Fibroblast of skin of right quadriceps (primary cell): ENCODE measurements at places on chromosomes 3 and 15.
A peak's percentile ranks its signal among the peaks of the same experiment; 100 is the strongest.

DNA sequence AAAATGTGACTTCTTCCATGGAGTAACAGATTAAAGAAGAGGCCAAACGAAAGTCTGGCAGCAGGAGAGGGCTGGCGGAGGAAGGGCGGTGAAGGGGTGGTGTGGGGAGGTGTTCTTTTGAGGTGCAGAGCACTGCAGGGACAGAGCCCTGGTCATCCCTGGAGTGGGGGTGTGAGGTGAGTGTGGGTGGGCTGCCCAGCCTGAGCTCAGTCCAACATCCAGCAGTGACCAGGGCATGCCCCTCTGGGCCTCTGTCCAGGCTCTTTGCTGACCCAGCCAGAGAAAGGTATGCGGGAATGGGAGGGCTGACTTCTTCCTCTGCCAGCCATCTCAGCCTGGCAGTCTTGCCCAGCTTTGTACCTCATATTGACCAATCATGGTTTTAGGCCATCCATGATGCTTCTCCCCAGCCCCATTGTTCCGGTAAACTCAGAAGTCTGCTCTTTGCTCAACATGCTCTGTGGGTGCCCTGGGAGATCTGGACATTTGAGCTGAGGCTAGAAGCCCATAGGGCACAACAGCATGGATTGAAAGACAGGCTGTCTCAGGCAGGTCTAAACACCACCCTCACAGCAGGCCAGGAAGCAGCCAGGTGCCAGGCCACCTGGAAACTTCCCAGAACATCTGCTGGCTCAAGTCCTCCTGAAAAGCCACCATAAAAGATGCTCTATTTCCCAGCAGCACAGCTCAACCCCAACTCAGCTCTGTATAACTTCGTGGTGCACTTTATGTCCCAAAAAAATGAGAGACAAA is 25.9 kb upstream of the CXCR6 start:
- no peak for DNase-seq

DNA sequence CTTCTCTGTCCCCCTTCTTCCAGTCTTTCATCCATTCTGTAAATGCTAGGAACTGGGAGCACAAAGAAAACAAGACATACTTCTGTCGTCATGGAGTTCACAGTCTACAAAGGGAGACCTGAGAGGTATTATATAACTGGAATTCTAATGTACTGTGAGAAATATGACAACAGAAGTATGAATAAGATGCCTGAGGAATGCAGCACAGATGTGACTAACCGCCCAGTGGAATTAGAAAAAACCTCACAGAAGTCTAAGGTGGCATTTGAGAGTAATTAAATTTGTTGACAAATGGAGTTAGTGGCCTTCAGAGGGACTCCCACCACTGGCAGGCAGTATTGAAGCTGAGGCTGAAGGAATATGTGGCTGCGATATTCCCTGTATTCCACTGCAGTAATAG is 168.5 kb upstream of the FAM3D start:
- peak; percentile 77 for DNase-seq

- peak; percentile 93 for DNase-seq
These were observed 348.4 kb upstream of the THBS1 start for GRCh38 chr15:39232512-39232911.

DNA sequence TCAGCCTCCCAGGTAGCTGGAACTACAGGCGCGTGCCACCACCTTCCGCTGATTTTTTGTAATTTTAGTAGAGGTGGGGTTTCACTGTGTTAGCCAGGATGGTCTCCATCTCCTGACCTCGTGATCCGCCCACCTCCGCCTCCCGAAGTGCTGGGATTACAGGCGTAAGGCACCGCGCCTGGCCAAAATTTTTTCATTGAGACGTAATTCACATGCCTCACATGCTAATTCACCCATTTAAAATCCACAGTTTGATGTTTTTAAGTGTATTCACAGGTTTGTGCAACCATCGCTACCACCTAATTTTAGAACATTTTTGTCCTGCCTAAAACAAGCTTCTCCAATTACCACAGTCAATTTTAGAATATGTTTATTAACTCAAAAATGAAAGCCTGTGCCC is 37.1 kb downstream of the SELENOT start:
- no peak for DNase-seq

GRCh38 chr3:172586436-172586835 is 63.2 kb upstream of the TNFSF10 start:
- no peak for DNase-seq

- no peak for DNase-seq
These were observed 27.0 kb upstream of the C15orf39 start for GRCh38 chr15:75174729-75175128.

DNA sequence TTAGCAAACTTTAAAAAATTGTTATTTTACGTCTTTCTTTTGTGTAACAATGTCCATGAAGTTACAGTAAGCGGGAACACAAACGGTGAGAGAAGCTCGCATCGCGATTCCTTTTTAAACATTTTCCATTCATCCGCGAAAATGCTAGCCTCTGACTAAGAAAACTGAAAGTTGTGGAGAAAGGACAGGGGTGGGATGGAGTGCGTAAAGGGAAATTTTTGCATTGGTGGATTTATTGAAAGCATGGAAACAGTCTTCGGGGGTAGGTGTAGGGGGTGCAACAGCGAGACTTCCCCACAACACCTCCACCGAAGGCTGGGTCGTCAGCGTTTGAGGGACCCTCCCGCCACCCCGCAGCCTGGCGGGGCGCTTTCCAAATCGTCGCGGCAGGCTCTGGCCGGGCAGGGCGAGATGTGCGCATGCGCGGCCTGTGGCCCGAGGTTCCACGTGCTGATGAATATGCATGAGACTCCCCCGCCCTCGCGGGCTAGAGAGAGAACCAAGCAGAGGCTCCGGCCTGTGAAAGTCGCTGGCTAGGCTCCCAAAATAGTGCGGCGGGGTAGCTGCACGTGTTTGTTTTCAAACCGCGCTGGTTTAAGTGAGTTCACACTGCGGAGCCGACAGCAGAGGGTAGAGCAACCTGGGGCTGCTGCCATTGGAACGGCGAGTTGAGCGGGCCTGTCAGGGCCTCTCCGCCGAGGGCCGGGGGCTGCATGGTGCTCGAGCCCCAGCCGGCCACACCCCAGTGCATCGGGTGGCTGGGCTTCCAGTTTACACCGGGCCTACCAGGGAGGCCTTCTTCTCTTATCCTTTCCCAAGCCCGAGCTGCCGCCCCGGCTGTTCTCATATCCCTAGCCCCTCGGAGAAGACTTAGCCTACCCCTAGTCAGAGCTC is 9.9 kb downstream of the ZIC1 start:
- DNase-seq, result peak; percentile 79

DNA sequence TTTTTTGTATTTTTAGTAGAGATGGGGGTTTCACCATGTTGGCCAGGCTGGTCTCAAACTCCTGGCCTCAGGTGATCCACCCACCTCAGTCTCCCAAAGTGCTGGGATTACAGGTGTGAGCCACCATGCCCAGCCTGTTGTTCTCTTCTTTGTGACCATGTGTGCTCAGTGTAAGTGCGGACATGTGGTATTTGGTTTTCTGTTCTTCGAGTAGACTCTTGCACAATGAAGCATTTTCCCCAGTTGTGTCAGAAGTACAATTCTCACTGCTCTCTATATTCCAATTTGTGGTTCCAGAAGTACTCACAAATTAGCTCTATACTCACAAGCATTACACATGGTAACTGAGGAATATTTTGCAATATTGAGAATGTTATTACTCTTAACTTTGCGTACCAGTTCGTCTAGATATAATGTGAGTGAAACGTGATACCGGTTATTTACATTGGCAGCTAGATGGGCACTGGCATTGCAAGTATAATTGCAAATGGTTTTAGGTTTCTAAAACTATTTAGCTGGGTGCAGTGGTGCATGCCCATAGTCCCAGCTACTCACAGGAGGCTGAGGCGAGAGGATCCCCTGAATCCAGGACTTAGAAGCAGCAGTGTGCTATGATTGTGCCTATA is 34.2 kb upstream of the MTMR14 start:
- no peak for DNase-seq

DNA sequence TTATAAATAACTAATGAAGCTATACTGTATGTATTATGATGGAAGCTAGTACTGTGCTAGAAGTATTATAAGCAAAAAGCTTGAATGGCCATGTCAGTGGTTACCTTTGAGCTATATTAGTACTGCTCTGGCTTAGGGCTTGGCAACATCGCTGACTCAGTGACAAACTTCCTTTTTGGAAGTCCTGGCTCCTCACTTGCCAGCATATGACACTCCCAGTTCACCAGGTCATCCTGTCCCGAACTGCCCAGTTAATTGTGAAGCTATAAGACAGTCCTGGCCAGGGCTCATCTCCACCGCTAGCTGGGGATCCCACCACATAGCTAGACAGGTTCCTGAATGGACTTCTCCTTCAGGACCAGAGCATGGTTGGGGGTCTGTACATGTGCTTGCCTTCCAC is 31.9 kb downstream of the RAB8B start:
- no peak for DNase-seq

DNA sequence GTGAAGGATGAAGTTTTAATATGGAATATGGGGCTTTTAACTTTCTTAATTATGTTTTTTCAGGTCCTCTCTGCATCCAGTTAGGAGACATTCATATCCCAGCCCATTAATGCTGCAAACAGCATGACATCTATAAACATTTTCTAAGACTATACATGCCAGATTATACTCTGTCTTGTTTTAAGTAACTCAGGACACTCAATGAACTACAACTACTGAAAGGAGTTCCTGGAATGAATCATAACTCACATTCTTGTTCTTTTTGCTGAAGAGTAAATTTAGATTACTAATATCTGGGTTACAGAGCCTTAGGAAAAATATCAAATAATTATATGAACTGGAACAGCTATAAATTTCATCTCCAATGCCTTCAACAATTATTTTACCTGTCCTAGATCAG is 167.4 kb downstream of the STAG1 start:
- no peak for DNase-seq

DNA sequence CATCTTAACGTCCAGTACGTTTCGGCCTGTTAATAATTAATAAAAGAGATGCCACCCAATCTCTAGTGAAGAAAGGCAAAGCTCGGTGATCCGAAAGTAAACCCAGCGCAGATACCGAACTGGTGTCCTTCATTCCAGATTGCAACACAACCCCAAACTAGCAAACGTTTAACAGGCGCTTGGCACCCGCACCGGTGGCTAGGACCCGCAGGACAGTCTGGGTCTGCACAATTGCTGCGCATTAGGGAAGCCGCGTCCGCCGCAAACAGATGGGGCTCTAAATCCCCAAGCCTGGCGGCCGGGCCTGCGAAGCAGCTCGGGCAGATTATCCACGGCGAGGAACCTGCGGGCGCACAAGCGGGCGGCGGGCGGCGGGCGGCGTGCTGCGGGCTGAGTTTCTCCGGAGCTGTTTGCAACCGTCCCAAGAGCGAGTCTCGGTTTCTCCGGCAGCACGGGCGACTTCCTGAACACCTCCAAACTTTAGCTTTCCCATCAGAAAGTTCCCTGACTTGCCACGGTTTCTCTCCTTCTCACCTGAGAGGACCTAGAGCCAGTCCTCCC is 112.1 kb upstream of the ICE2 start:
- peak; percentile 24 for DNase-seq

DNA sequence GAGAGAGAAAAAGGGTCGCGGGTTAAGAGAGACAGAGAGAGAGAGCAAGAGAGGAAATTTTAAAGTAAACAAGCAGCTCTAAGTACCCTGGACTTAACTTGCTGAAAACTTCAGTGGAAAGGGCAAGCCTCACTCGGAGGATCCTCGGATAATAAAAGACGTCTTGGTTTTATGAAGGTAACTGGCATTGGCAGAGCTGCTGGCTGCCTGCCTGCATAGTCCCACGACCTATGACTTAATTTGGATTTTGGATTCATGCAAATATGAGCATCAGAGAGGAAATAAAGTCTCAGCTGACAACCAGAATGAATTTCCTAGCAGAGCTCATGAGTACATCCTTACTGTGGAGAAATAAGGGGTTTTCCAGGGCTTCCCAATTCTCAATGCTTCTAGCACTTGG is 95.1 kb upstream of the PDZRN3 start:
- peak; percentile 47 for DNase-seq

DNA sequence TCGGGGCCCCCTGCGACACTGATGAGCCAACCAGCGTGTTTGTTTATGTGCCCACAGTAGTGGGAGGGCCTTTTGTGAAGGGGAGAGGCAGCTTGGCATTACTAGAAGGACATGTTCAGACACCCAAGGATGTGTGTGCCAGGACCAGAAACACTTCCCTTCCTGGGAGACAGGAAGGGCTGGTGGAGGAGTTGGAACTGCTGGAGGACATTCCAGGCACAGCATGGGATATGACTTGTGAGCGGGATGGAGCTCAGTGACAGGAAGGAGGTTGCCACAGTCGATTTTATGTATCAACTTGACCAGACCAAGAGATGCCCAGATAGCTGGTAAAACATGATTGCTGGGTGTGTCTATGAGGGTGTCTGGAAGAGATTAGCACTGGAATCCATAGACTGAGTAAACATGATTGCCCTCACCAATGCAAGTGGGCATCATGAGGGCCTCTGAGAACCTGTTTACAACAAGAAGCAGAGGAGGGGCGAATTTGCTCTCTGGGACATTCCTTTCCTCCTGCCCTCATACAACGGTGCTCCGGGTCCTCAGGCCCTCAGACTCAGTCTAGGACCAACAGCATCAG is 106.4 kb upstream of the TLE3 start:
- DNase-seq, result no peak

DNA sequence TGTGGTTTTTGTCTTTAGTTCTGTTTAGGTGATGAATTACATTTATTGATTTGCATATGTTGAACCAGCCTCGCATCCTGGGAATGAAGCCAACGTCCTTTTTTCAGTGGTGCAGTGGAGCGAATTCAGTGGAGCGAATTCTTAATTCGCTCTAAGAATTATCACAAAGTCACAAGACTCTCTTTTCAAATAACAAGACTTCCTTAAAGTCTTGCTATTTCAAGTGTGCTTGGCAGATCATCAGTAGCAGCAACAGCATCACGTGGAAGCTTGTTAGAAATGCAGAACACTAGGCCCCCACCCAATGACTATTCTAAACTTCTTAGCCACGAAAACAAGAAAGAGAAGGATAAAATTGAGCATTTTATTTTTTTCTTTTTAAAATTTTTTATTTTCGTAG is 58.1 kb upstream of the CD200R1L start:
- DNase-seq, result no peak

DNA sequence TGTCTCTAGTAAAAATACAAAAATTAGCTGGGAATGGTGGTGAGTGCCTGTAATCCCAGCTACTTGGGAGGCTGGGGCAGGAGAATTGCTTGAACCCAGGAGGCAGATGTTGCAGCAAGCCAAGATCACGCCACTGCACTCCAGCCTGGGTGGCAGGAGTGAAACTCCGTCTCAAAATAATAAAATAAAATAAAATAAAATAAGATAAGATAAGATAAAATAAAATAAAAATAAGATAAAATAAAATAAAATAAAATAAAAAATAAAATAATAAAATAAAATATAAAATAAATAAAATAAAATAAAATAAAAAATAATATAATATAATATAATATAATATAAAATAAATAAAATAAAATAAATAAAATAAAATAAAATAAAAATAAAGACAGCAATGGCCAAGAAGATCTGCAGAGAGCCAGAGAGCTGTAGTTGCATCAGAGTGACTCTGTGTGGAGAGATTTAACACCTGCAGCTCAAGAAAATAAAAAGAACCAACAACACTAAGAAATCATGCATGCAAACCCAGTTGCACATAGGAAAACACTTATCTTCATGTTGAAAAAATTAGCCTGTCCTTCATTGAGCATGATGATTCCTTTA is 25.9 kb downstream of the LIPH start:
- no peak for DNase-seq
